Frontal cortex (tissue), 4 donors: ENCODE measurements at places on chromosomes 7 and 10. TPM values are rescaled to one million over a fixed set of nuclear protein-coding genes. Genes with fewer than 3 reads are reported as not detected.

Gene ADRB1
- 3.3 TPM for total RNA-seq

Gene SYT15
- 0.82 TPM for total RNA-seq

Gene TMEM273
- 2.4 TPM for total RNA-seq

Gene ACTL6B
- total RNA-seq: 163 TPM

Gene CCDC172
- not detected for total RNA-seq

Gene ERVW-1
- not detected for total RNA-seq

Gene GUSB
- 19.6 TPM for total RNA-seq

Gene ADAM12
- total RNA-seq: 2.9 TPM

Gene RADIL
- 3.3 TPM for total RNA-seq

Gene C10orf67
- total RNA-seq: 0.41 TPM

Gene SVOPL
- 0.82 TPM for total RNA-seq

Gene THNSL1
- 19.2 TPM for total RNA-seq

DNA sequence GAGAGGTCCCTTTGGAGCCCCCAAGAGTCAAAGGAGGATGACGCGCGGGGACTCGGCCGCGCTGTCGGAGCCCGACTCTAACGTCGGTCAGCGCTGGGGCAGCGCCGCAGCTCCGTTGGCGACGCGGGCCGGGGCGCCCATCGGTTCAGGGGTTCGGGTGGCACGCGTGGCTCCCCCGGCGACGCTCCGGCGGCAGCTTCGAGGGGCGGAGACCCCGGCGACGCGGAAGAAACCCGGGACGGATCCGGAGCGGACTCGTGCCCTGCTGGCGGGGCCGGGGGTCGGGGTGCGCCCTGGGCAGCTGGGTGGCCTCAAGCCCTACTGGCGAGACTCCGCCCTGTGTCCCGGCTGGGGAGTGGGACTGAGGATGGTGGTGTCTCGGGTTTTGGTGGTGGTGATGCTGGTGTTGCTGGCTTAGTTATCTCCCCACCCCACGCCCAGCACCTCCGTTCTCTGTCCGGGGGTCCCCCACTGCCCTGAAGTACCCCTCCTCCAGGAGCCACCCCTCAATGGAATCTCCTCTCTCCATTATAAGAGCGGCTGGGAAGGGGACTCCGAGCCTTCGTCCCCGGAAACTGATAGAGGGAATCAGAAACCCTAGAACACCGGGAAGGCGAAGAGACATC is at the start of gene NAT16:
Gene NAT16 (minus strand): TSS at position 164 of the 626 bp plus-strand sequence. CDS start 5,486 bp downstream, outside the sequence.
- DNase-seq: no peak

- DNase-seq: no peak
Observed at GRCh38 chr10:93475227-93475626, 6.9 kb downstream of the MYOF start.

- DNase-seq: no peak
Observed at GRCh38 chr7:90736968-90737939, 141.1 kb downstream of the CDK14 start.

GRCh38 chr7:105218939-105219770 is 169.6 kb downstream of the SRPK2 start:
- no peak for DNase-seq

DNA sequence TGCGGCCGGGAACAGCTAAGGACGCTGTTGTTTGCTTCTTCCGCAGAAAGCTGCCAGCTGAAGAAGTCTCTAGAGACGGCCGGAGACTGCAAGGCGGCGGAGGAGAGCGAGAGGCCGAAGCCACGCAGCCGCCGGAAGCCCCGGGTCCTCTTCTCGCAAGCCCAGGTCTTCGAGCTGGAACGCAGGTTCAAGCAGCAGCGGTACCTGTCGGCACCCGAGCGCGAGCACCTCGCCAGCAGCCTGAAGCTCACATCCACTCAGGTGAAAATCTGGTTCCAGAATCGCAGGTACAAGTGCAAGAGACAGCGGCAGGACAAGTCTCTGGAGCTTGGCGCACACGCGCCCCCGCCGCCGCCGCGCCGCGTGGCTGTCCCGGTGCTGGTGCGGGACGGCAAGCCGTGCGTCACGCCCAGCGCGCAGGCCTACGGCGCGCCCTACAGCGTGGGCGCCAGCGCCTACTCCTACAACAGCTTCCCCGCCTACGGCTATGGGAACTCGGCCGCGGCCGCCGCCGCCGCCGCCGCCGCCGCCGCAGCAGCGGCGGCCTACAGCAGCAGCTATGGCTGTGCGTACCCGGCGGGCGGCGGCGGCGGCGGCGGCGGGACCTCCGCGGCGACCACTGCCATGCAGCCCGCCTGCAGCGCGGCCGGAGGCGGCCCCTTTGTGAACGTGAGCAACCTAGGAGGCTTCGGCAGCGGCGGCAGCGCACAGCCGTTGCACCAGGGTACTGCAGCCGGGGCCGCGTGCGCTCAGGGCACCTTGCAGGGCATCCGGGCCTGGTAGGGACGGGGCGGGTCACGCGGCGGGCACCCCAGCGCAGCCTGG is 2.4 kb downstream of the NKX2-3 start:
- DNase-seq: no peak

- DNase-seq: no peak
Observed at GRCh38 chr10:77377034-77377433, 260.6 kb downstream of the KCNMA1 start.

GRCh38 chr7:155746188-155746587 is 66.1 kb downstream of the SHH start:
- DNase-seq: no peak

DNA sequence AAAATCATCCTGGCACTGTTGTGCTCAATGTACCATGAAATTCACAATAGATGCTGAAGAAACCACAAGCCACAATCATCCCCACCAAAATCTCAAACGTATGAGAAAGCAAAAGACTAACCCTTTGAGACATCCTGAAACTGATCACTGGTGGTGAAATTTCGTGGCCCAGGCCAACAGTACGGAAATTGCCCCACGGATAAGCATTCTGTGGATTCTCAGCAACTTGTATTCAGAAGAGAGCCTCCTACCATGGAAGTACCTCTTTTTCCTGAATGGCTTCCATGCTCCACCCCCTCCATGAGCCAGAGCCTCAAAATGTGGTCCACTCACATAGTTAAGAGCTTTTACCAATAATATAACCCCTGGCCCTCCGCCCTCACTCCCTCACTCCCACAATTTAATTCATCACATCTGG is 163.9 kb upstream of the AUTS2 start:
- no peak for DNase-seq

GRCh38 chr7:159067576-159068487 is 76.8 kb downstream of the VIPR2 start:
- DNase-seq: no peak

- no peak for DNase-seq
Observed at GRCh38 chr10:48417374-48417773, 110.9 kb downstream of the MAPK8 start.

DNA sequence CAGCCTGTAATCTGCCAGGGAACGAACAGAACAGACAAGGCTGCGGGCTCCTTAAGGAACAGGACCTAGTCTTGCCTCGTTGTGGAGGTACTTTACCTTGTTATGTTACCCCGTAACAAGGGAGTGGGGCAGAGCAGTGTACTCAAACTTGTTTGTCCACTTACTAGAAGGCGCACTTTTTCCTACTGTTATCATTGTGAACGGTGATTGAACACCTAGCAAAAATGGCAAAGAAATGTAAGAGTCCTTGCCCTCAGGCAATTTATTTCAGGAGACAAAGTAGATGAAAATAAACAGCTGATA is 620 bp upstream of the IMPDH1 start:
- DNase-seq: no peak

- DNase-seq: no peak
Observed at GRCh38 chr7:30896036-30896435, 15.6 kb upstream of the AQP1 start.

DNA sequence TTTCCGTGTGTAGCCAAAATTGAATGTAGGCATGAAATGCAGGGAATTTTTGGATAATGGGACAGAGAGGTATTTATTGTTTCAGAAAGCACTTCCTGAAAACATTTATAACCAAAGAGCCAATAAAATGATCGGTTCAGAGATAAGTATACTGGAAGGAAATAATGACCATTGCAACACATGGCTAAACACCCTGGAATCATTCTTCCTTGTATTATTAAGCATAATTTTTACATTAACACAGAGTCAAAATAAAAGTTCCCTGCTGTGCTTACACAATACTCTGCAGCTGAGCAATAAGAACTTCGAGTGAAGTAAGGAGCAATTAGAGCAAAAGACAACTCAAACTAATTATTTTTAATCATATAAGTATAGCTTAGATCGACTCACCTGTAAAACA is 648.3 kb downstream of the TNS3 start:
- DNase-seq: no peak

DNA sequence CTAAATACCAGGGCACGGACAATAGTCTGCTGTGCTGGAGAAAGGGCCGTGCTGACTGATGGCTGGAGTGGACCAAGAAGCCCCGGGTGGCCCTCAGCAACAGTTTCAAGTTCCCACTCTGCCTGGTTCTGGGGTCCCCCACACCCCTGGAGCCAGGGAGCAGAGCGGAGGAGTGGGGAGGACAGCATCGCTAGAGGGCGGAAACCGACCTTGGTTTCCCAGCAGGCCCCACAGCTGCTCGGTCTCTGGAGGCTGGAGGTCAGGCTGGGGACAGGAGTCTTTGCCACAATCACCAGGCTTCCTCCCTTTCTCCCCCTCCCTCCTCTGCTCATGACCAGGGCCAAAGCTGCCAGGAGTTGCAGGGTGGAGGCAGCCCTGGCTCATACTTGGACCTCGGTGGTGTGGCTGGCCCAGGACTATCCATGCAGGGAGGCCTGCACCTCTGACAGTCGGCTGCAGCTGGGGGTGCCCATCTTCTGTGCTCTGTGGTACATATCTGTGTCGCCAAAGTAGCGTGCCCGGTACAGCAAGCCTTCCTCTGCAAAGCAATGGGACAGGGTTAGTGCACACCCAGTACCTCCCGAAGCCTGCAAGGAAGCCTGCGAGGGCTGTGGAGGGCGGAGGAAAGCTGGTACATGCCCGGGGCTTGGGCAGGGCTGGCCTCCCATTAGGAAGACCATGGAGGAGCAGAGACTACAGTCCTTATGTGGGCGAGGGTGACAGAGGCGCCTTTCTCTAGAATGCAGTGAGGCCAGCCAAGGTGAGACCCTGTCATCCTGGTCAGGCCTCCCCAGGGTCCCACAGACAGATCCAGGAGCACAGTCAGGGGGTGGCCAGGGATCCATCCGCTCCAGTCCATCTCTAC is 19.1 kb downstream of the DNAJB12 start:
- no peak for DNase-seq

DNA sequence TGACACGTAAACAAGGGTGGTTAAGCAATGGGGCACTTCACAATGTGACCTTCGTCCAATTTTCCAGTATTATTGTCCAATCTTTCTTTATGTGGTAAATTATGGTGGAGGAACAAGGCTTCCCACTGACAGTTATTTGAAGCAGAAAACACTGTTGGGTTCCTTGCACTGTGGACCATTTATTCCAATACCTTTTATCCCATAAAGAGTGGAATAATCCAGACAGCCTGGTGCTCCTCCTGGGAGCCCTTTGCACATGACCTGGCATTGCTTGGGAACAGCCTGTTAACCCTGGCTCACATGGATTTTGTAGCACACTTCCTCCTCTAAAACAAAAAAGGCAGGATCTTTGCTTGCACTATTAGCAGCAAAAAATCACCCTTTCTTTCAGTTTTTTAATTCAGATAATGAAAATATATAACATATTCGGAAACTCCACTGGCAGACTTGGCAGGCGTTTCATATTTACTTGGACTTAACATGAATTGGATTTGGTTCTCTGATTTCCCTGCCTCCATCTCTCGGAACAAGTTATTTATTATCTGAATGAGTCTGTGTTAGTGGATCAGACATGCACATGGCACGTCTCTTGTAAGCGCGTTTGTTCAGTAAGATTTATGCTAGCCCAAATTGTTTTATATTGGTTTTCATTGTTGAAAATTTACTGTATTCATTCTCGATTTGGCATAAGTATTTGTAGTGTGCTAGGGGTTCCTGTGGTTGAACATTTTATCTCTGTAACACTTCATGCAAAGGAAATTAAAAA is 59.3 kb downstream of the BMPER start:
- DNase-seq: no peak

DNA sequence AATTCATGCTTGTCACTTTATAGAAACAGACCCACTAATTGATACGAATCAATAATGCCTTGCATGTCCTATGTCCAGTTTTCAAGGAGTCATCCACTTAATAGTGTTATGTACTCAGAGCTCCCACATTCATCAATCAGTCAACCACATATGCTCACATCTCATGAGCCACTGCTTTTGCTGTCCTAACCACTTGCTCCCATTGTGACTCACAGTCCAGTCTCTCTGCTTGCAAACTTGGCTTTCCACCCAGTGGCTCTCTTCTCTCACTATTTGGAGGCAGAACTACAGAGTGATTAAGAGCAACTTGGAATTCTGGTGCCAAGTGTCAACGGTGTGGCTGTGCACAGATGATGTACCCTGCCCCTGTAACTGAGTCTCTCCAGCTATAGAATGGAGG is 166.0 kb downstream of the SNX13 start:
- no peak for DNase-seq

DNA sequence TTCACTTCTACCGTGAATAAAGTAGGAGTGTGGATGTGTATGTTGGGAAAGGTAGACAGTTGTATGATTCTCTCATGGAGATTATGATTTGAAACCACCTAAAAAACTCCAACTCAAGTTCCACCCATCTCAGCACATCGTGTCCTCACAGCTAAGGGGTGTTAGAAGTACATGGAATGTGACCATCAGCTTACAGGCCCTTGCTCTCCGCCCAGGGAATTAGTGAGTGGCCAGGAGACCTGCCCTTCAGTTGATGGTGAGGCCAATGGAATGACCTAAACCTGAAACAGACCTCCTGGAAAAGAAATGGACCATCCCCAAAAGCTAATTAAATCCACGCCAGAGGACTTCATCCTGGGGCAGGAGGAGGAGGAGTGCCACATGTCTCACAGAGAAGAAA is 2.1 kb upstream of the WNT2 start:
- DNase-seq: no peak

DNA sequence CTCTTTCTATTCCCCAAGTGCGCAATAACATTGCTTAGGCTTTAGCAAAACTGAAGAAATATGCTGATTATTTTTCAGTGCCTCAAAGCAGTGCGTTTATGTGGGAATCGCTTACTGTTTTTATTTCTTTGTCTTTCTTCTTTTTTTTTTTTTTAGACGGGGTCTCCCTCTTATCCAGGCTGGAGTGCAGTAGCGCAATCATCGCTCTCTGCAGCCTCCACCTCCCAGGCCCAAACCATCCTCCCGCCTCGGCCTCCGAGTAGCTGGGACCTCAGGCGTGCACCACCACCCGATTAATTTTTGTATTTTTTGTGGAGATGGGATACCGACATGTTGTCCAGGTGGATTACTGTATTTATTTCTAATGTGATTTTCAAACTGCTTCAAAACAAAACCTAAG is 1.2 kb downstream of the DENND10 start:
- DNase-seq: no peak

GRCh38 chr7:127250312-127251035 is 2.3 kb downstream of the GRM8 start:
- no peak for DNase-seq

- no peak for DNase-seq
Observed at GRCh38 chr10:45375716-45376231, 1.8 kb downstream of the ALOX5 start.

DNA sequence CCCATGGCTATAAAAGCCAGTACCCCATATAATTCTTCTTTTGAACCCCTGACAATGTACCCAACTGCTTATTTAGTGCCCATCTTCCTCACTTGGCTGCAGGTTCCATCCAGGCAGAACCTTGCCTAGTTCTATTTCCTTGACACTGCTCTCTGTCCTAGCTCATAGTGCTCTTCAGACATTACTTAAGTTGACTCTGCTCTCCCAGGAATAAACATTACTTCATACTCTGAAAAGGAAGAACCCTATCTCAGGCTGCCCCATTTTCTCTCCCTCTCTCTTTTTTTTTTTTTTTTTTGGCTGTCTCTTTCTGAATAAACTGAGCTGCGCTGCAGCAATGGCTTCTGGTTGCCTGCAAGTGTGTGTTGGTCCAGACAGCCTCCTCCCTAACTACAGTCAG is 21.0 kb downstream of the ACTA2 start:
- no peak for DNase-seq

- DNase-seq: no peak
Observed at GRCh38 chr10:47376522-47377220, 7.4 kb downstream of the ZNF488 start.
